Left renal pelvis (tissue), 4 donors: ENCODE measurements at places on chromosomes 2 and 18.

GRCh38 chr2:2806711-2807110 is 475.6 kb upstream of the MYT1L start:
- no peak for DNase-seq

DNA sequence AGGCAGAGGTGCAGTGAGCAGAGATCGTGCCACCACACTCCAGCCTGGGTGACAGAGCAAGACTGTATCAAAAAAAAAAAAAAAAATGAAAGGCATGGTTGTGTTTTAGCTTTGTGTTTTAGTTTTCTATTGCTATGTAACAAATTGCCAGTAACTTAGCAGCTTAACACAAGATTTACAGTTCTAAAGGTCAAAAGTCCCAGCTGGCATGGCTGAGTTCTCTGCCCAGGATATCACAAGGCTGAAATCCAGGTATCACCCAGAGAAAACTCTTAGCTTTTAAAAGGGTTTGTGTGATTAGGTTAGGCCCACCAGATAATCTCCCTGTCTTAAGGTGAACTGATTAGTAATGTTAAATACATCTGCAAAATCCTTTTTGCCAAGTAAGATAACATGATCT is 107.7 kb upstream of the YPEL5 start:
- no peak for DNase-seq

DNA sequence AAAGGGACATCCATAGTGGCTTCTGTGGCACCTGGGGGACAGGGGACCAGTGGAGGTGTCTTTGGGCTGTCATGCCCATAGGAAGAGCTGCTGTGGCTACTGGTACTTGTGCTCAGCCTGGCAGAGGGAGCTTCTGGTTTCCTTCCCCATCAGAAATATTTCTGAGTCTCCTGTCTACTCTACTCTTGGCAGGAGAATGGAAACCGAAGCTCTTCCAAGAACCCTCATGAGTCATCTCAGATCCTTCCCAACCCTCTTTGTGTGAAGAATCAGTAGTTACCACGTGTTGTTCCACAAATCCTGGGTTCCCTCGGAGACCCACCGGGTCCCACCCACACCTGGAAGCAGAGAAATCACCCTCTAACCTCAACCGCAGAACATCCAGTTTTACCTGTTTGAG is 234.9 kb downstream of the FHOD3 start:
- DNase-seq = no peak

DNA sequence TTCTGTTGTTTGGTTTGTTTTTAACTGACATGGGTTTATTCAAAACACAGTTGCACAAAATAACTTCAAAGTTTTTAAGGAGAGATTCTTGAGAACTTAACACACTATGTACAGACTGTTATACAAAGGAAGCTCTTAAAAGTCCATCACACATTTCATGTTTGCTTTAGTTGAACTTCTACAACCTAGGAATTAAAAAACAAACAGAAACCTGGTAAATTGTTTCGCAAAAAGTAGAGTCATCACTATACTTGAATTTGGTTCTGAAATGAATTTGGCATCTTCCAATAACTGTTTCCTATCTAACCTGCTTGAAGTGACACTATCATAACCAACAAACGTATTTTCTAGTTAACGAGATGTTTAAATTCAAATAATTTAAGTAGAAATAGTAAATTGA is 21.8 kb downstream of the TRIP12 start:
- DNase-seq = no peak

- DNase-seq = no peak
These were observed 1.6 kb downstream of the CRIM1 start for GRCh38 chr2:36356990-36357846.

GRCh38 chr18:63603772-63604171 is 16.6 kb downstream of the SERPINB13 start:
- no peak for DNase-seq
